HTR-8/SVneo (cell line): ENCODE measurements at places on chromosomes 3 and 15.

DNA sequence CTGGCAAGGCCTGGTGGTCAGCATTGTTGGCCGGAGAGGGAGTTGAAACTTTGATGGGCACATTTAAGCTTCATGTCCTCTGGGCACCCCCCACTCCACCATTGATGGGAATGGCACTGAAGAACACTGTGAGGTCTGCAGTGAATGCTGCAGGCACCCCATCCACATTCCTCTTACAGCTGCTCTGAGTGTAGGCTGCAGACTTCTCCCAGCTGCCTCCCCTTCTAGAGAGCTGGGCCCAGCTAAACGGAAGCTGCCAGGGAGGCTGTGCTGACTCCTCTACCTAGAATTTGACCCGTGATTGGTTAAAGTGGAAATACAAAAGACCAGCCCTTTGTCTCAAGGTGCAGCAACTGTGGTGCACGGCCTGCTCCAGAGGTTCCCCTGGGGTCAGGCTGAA lies 10.6 kb downstream of the TMEM158 start:
- no peak for DNase-seq

- peak; percentile 78 for DNase-seq
Observed at GRCh38 chr3:33392703-33393125, 47.5 kb downstream of the UBP1 start.

DNA sequence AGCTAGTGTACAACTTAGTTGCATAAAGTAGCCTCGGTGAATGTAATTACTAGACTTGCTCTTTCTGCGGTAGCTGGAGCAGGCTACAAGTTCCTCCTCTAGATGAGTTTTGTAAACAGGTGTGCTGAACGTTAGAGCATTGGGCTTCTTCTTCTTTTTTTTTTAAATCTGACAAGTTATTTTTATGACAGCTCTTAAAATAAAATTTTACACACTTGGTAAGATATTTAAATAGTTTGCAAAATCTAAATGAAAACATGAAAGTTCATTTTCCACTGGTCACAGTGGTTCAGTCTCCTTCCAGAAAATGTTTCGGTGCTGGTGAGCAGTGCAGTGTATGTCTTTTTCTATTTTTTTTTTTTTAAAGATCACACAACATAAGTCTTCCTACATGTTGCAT lies 3.0 kb downstream of the CCR9 start:
- DNase-seq: no peak

DNA sequence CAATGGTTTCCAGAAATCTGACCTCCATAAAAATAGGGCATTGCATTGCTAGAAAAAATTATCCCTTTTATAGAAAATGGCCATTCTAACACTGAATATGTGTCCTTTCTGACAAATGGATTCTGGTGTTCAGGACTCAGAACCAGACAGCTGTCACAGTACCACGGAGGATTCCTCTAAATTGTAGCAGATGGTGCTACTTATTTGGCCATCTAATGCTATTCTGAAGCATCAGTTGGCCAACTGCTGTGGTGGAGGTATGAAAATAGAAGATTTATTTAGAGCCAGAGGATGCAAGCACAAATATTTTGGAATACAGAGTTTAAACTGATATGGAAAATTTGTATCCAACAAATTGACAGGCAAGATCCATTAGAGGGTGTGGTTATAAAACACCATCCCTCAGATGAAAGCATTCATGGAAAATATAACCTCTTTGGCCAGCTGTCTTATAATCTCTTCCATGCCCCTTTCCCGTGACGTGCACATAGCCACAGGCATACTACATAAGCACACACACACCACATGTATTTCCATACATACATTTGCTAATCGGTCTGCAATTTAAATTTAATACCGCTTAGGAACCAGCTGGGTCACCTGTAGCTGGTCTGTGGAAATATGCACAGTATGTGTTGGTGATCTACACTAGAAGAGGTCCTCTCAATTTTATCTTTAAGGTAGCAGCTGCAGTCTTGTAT lies 302.7 kb upstream of the KCNMB2 start:
- no peak for DNase-seq

- peak; percentile 13 for DNase-seq
Observed at GRCh38 chr15:48423896-48424475, 92.8 kb downstream of the DUT start.
